ENCODE measurements at places on chromosomes 12 and 14.

DNA sequence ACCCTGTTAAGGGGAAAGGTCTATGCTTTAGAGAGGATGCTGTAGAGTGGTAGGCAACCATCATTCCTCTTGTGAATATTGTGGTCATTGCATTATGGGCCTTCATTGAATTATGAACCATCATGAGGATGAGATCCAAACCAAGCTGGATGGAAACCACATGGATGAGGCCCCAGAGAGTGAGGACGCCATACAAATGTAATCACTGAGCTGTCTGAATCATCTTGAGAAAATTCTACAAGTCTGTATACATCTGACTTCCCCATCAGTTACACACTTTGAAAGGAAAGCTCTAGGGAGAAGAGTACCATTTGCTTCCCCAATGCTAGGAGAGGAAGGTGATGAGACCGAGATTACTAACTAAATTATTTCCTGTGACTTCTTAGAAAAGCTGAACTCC lies 172.9 kb downstream of the CACNA1C start:
- DNase-seq = no peak

GRCh38 chr12:43740511-43741100 lies 18.0 kb downstream of the PUS7L start:
- DNase-seq = no peak

DNA sequence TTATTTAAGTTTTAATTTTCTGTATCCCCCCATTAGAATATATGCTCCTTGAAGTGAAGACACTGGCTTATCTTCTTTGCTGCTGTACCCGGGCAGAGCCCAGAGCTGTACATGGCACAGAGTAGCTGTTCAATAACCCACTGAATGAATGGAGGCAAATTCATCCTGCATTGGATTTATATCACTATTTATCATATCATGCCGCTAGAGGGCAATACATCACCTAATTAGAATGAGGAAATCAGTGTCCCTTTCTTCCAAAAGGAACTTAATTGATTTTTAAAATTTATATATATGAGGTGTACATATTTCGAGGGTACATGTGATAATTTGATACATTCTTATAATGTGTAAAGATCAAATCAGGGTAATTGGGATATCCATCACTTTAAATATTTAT lies 89.2 kb upstream of the TMEM260 start:
- DNase-seq = no peak

DNA sequence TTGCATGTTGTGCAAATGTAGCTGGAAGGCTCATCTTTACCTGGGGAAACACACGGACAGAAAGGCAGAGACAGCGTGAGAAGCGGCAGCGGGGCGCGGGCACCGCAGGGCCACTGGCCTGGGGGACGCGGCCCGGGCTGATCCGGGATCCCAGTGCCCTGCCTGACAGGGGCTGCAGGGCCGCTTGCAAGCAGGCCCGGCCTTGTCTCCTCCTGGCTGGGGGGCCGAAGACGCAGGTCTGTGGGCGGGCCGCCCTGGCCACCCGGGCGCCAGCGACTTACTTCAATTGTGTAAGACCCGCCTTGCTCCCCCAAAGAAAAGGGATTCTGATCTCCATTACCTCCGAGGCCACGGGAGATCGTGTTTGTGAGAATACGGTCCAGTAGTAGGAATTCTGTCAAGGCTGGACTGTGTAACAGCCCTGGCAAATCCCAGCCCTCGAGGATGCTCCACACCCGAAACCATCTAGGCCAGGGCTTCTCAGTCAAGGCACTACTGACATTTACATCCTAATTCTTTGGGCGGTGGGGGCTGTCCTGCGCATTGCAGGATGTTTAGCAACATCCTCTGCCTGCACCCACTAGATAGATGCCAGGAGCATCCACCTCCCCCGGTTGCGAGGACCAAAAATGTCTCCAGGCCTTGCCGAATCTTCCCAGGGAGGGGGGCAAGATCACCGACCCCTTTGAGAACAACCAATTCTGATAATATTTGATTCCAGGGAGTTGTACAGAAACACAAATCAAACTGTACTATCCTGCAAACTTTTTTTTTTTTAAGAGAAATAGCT lies 95.6 kb downstream of the BCL11B start:
- no peak for DNase-seq

GRCh38 chr12:46221255-46222128 lies 47.4 kb downstream of the SLC38A1 start:
- DNase-seq = no peak

DNA sequence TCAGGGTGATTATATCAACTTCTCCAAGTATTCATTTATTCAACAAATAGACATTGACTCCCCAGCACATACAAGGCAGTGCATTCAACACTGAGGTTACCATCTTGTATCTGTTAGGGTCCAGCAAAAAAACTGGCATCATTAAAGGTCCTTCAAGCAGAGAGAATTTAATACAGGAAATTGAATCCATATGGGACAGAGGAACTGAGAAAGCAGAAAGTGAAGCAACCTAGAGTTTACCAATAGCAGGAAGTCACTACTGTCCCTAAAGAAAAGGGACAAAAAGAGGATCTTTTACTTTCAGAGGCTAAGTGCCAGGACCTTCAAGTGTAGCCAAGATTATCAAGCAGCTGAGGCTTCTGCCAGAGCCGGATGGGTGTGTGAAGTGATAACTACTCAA lies 237.8 kb upstream of the TBX3 start:
- DNase-seq = no peak

GRCh38 chr14:100979780-100980179 lies 76.3 kb upstream of the RTL1 start:
- DNase-seq = no peak

DNA sequence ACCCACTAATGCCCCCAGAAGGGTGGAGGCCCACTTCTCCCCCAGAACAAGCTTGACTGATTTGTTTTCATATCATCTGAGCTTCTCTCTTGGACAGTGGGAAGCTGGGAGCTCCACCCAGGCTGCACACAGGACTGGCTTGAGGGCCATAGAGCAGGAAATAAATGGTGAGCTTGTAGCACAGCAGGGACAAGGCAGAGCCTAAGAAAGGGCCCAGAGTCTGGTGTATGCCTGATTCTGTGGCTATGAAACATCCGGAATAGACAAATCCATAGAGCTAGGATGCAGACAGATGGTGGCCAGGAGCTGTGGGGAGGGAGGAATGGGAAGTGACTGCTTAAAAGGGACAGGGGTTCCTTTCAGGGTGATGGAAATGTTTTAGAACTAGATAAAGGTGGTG lies 79.0 kb downstream of the ARL6IP4 start:
- DNase-seq = no peak

DNA sequence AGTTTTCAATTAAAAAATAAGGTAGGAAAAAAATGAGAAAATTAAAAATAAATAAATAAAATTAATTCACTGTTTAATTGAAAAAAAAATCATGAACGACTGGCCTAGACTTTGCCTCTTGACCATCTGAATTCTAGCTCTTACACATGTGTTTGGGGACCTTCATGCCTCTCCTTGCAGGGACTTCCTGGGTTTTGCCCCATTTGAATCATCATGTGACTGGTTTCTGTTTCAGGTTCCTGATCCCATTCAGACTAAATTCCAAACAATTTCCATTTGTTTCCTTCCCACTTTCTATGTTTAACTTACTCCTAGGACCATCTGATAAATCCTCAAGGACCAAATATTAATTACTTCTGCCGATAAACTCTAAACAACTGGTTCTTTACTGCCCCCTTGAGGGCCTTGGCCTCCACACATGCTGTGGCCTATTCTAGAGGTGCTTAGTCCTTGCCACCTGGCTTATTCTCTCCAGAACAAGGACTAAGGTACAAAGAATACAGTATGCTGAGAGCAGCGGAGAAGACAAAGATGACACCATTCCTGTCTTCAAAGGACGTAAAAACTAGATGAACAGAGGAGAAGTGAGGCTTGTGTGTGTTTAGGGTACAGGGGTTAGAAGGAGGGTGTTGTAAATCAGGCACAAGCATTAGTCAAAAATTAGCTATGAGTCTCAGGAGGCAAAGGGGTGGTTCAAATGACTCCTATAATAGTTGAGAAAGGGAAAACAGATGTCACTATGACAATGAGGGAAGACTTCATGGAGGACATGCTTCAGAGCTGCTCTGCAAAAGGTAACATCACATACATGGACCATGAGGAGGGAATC lies 125.8 kb upstream of the AVPR1A start:
- no peak for DNase-seq

DNA sequence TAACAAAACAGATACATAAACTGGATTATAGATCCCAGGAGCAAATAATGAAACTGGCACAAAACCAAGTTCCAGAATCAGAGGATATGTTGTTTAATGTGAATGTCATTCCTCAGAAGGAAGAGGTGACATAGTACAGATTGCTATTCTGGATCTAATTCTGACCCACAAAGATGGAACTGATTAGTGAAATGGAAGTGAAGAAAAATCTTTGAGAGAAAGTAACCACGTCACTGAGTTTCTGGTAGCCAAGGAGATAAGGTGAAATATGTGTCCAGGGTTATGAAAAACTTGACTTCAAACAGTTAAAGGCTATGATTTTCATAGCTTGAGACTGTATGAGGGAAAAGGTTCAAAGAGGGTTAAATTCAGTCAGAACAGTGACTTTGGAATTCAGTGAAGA lies 8.3 kb downstream of the OR10AD1 start:
- DNase-seq = no peak

GRCh38 chr14:80930095-80930494 lies 11.4 kb downstream of the CEP128 start:
- DNase-seq = no peak

- no peak for DNase-seq
These were observed 599.5 kb downstream of the FLRT2 start for GRCh38 chr14:86129426-86129825.

GRCh38 chr12:45713078-45713477 lies 16.4 kb upstream of the ARID2 start:
- DNase-seq = no peak

GRCh38 chr14:51081209-51081608 lies 13.7 kb downstream of the TRIM9 start:
- no peak for DNase-seq

DNA sequence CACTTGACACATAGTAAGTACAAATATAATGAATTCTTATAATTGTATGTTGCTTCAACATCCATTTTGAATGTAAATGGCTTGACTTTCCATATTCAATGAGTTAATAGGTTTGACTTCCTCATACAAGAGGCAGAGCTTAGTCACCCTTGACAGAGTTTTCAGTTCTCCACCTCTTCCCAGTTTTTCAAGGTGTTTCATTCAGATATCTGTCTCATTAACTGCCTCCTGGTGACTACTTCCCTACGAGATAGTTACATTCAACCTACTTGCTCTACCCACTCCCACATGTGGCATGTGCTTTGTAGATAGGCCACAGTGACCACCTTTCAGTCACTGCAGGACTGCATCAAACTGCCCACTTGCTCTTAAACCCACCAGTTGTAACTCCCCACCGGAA lies 60.0 kb downstream of the MYF5 start:
- no peak for DNase-seq

GRCh38 chr14:90517076-90517841 lies 120.4 kb downstream of the CALM1 start:
- no peak for DNase-seq

DNA sequence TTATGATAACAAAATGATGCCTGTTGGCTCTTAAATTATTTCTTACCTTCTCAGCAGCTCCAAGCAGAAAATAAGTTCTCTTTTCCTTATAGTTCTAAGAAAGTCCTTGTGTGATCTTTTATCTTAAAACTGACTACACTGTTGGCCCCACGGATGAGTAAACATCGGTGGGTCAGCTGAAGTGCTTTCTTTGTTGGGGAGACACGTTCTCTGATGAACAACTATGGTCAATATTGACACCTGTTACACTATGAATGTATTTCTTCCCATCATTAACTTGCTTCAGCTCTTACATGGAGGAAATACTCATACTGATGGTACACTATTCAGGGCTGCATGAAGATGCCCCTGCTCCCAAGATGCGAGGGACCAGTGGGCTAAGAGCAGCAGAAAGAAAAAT lies 110.8 kb upstream of the EEA1 start:
- DNase-seq = no peak

GRCh38 chr12:88893801-88894200 lies 313.5 kb upstream of the KITLG start:
- no peak for DNase-seq

GRCh38 chr14:100755649-100756048 lies 29.0 kb downstream of the DLK1 start:
- DNase-seq = no peak

DNA sequence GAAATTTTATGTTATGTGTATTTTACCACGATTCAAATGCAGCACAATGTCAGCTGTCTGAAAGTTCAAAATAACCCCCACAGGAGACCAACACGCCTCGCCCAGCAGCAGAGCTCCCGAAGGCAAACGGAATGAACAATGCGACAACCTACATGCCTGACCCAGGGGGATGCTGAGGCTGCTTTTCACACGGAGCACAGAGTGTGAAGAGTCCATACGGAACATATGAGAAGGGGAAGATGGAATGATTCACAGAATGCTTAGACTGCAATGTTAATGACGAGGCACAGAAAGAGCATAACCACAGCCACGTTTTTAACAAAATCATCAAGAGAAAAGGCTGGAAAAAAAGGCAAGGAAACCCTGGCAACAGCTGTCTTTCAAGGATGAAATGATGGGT lies 22.6 kb downstream of the ZFYVE21 start:
- no peak for DNase-seq

DNA sequence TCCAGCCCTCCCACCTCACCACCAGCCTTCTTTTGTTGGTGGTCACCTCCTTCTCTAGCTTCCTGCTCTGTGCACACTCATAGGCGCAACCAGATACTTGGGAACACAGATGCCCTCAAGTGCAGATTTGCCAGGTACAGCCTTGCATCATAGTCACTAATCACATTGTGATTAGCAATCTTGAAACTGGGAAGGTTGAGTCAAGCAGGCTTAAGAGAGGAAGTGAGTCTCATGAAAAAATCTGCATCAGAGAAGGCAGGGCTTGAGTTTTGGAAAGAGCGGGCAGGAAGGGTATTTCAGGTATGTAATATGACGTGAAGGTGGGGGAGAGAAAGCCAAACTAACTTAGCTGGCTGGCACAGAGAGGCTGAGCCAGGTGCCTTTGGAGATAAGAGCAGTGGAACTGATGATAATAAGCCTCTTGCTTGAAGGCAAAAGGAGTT lies 2.7 kb upstream of the RABGGTA start:
- DNase-seq = no peak

DNA sequence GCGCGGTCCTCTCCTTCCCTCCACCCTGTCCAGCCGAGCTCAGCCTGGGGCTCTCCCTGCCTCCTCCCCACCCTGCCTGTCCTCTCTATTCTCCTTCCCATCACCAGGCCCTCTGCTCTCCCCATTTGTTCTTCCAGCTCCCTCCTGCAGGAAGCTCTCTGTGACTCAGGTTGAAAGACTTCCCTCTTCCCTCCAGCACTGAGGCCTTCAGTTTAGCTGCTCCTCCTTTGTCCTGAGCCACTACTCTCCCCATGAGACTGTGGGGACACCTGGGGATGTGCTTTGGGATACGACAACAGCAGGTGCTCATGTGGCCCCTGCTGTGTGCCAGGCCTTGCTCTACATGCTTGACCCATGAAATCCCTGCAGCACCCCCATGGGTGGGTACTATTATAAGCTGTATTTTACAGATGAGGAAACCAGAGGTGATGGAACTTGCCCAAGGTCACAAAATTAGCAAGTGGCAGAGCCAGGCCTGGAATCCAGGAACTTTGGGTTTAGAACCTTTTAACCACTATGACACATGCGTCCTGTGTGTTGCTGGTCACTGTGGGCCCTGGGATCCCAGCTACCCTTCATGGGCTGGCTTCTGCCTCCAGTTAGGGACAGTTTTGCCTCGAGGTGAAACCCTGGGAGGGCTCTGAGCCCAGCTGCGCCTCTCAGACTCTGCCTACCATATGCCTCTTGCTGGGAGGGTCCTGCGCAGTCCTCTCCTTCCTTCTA lies 5.5 kb downstream of the KRT80 start:
- no peak for DNase-seq

Measured in activated CD8-positive, alpha-beta memory T cell treated with anti-CD3 and anti-CD28 coated beads for 1 hour (primary cell).